ENCODE measurements at places on chromosomes 5 and 9.

DNA sequence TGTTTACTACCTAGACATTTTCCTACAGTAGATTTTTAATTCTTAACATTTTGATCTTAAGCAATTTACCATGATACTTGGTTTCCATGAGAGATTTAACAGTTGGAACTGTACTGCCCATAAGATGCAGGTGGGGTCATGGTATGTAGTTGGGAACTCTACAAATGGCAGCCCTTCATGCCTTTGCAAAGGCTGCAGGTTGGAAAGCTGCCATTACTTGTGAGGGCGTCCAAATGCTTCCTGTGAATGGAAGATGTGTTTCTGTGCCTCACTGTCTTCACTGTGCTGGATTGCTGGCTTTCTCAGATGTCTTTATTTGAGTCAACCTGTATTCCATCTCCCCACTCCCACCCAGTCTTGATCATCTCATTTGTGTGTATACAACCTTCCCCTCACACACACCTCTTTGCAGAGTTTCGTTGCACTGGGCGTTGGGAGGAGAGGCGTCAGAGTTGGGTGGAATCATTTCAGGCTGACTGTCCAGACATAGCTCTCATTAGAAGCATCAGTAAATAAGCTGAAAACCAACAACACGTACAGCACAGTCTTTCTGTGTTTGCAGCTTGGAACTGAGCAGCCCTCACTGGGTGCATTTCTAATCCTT, 14.8 kb upstream of the ABL1 start:
- no peak for DNase-seq

GRCh38 chr5:3592298-3592697, 3.3 kb upstream of the IRX1 start:
- no peak for DNase-seq

- DNase-seq = no peak
Measured at GRCh38 chr5:170108266-170108785, 2.6 kb downstream of the FOXI1 start.

GRCh38 chr9:135468854-135469521, 10.6 kb upstream of the PPP1R26 start:
- no peak for DNase-seq

GRCh38 chr5:61673007-61673735, 341.1 kb downstream of the ZSWIM6 start:
- DNase-seq = no peak

GRCh38 chr9:131214876-131215275, 61.4 kb downstream of the FAM78A start:
- no peak for DNase-seq

Data from stimulated activated CD8-positive, alpha-beta memory T cell treated with anti-CD3 and anti-CD28 coated beads, Interleukin-4, amount 100 ng/mL, for 1 hour (primary cell).